ENCODE measurements at places on chromosomes 7 and 10. TPM values are rescaled to one million over a fixed set of nuclear protein-coding genes. Genes with fewer than 3 reads are reported as not detected.
A peak's percentile ranks its signal among the peaks of the same experiment; 100 is the strongest.

- no peak for DNase-seq
Observed at GRCh38 chr10:117896517-117896916, 150.2 kb downstream of the RAB11FIP2 start.

DNA sequence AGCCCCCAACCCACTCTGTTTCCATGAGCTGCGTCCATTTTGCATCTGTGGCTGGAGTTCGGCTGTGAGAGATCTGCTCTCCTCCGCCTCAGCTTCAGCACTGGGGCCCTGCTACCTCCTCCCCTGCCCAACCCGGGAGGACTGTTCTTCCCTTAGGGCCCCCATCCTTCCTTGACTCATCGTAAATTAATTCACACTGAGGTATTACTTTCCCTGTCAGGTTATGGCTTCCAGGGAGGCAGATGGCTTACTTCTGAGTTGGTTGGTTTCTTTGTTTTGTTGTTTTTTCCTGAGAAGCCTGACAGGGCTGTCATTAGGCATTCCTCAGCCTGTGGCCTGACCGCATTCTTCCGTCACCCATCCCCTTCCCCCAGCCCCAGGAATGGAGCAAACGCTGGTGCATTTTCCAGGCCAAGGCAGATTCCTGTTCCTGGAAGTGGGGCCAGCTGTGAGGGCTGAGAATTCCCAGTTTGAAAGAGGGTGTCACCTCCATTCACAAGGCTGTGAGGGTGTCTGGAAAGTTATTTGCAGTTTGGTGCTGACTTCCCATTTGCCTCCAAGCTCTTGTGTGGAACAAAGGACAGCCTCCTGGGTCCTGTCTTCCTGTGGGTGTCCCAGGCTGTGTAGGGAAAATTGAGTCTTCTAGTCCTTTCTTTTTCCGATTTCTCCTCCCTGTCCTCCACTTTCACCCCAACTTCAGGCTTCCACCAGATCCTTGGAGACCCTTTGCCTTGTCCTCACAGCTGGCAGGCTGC lies 11.7 kb downstream of the CPA5 start:
- peak; percentile 73 for DNase-seq

- no peak for DNase-seq
Observed at GRCh38 chr7:112487457-112488263, 6.9 kb downstream of the LSMEM1 start.

DNA sequence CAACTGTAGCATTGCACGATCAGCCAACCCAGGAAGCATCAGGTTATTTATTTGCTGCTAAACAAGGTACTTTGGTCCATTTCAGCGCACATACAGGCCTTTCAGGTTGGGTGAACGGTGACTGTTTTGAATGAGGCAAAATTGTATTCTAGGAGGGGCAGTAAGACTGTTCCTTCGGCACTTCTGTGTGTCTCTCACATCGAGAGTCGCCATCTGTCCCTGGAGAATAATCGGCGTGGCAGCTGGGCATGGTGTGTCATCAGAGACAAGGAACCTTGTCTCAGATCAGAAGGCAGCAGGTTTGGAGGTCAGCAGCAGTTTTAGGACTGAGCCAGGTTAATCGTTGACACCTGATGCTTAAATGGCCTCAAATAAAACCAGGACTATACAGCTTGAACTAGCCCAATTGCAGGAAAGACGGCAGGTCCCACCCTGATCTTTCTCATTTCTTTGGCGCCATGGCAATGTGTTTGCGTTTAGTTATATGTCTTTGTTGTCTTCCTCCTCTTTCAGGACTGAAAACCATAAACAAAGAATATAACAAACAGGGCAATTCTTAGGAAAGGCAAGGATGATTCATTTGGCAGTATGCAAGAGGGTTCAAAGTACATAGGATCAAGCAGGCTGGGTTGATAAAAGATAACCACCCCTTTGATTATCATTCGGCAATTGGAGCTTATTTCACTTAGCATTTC lies 92.0 kb upstream of the PRR15 start:
- no peak for DNase-seq

DNA sequence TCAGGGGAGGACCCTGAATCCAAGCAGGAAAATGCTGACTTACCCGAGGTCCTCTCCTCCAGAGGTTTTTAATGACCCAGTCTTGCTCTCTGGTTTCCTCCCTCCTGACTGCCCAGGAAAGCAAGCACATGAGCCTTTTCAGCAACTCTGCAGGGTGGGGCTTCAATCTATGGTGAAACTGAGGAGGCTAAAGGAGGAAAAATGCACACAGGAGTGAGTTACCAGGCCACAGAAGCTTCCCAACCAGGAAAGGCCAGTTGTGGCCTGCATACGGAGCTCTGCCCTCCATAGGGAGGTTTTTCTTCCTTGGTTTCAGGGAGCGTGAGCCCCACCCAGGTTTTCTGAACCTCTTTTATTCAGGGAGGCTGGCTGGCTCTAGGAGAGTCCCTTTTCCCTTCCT lies 14.1 kb upstream of the DLG5 start:
- no peak for DNase-seq

DNA sequence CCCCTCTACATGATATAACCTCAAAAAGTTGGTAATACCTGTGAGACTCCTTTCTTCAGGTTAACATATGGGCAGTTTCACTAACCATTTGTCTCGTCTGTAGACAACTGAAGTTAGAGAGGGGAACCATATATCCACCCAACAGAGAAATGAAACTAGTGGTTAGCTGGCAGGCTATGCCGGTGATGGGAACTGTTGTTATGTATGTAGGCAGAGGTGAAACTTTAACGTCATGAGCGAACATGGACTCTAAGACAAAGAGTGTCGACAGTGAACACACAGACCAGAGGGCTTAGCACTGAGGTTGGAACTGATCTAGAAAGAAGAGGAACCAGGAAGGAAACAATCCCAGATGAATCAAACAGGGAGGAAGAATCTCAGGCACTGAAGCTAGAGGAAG lies 112.4 kb downstream of the ELMO1 start:
- no peak for DNase-seq

DNA sequence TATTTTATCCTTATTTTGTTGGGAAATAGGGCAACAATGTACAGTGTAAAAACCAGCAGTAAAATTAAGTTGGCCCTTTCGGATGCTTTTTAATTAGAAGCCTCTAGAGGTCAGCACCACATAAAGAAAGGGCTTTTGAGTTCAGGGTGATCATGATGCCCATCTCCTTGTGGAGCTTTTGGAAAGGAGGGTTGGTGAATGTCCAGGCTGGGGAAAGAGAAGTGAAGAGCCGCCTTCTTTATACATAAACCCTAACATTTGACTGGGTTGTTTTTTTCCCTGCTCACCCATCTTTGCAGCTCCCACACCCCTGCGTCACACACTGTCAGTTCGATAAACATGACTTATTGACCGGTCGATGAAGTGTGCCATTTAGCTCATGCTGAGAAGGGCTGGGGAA lies 29.8 kb downstream of the MTURN start:
- no peak for DNase-seq

Gene ENO4
- polyA plus RNA-seq = 2.7 TPM

Gene DGKI
- polyA plus RNA-seq = 1.7 TPM

Gene ZC3HAV1L
- polyA plus RNA-seq = 18.4 TPM

Gene FOXI2
- 1.2 TPM for polyA plus RNA-seq
